ENCODE measurements at places on chromosomes 16 and 17.

DNA sequence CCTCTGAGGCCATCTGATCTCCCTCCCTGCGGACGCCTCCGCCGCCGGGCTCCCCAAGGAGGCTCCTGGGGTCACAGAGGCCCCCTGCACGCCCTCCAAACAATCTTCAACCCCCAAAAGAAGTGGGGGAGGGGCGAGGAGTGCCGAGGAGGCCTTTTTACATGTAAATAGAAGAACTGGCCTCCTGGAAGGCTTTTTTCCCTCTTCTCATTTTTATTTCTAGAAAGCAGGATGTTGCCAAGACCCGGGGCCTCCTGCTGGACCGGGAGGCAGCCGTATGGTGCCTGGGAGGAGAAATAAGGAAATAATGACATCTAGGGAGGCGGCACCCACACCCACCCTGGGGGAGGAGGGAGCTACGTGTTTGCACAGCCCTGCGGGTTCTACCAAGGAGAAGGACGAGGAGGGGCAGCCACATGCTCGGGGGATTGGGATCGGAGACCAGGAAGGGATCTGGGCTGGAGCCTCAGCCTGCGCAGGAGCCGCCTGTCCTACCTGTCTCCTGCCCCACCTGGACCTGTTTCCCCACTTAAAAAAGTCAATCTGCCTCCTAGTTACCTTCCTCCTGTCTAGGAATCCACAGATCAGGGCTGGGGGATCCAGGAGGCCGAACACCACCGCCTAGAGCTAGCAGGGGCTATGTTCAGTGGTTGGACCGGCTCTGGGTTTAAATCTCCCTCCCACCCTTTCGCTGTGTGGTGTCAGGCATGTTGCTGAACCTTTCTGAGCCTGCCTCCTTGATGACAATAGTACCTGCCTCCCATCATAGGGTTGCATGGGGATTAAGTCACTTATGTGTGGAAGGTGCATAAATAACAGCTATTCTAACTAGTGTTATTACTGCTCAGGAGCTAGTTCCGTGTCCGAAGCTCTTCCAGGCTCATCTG, 175.7 kb upstream of the GSE1 start:
- no peak for DNase-seq

DNA sequence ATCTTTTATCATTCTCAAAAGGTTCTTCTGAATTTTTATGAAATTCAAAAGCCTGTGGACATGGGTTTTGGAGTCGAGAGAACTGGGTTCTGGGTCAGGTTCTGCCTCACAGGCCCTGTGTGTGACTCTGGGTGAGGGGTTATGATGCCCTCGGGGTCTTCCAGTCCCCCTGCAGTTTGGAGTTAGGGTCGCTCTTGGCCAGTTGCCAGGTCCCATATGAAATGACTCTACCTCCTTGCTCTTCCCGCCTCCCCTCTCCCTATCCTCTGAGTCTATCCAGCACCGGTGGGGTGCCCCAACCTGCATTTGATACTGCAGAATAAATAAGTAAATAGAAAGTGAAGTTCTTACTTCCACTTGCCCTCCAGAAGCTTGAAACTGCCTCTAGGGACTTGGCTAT, 54.1 kb downstream of the ZDHHC7 start:
- no peak for DNase-seq

DNA sequence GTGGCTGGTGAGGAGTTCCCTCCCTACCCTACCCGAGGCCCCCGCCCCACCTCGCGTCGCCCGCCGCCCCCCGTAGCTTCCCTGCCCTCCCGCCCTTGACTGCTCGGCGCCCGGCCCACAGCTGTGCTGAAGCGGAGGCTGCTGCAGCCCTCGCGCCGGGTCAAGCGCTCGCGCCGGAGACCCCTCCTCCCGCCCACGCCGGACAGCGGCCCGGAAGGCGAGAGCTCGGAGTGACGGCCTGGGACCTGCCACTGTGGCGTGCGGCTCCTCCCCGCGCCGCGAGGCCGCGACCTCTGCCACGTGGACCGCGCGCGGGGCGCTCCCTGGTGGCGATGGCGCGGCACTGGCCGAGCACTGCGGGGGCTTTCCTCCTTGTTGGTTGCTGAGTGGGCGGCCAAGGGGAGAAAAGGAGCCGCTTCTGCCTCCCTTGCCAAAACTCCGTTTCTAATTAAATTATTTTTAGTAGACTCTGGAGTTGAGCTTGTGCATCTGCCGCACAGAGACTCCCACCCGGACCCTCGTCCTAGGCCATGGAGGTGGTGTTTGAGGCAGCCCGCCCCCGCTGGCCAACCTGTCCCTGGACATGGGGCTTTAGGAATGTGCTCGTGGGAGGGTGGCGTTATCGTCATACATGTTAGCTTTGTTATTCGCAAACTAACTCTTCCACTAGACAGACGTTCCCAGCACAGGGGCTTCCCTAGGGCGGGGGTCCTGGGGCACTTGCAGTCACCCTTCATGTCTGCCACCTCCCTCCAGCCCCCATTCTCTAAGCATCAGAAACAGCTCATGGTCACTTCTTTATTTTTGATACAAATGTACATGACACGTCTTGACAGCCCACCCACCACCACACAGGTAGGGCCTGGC, 4.4 kb downstream of the TP53I13 start:
- no peak for DNase-seq

DNA sequence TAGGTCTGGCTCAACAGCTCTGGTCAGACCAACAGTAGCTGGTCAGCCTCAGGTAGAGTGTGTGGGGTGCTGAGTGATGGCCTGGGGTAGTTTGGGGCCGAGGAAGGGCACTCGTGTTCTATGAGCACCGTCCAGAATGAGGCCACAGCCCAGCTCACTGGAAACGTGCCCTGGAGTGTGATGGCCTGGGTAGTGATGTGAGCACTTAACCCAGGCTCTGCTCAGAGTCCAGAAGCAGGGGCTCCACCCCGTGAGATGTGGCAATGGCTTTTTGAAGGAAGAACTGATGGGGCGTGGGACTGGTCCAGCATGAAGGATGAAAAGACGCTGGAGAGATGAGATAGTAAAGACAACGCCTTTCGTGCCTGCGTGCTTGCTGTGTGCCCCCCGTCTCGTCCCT, 35.3 kb downstream of the NTN1 start:
- no peak for DNase-seq

DNA sequence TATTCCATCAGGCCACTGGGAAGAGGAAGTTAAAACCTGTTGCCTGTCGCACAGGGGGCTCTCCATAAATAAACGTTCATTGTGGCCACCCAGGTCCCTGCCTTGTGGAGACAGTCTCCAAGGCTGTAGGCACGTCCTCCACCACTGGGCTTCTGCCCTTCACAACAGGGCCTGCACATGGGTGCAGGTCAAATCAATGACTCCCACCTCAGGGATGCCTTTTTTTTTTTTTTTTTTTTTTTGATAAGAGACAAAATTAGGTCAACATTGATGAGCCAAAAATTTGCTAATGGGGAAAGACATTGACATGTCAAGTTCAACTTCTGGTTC, 12.6 kb upstream of the SLC12A3 start:
- DNase-seq: no peak

Measured in activated CD4-positive, alpha-beta T cell treated with anti-CD3 and anti-CD28 coated beads, Interleukin-2, amount 50 U/mL, for 1 hour (primary cell).